Osteocyte (in vitro differentiated cells): ENCODE measurements at places on chromosomes 6 and 20. TPM values are rescaled to one million over a fixed set of nuclear protein-coding genes. Genes with fewer than 3 reads are reported as not detected.

- DNase-seq, result no peak
Observed at GRCh38 chr6:145047891-145048290, 687.4 kb downstream of the EPM2A start.

DNA sequence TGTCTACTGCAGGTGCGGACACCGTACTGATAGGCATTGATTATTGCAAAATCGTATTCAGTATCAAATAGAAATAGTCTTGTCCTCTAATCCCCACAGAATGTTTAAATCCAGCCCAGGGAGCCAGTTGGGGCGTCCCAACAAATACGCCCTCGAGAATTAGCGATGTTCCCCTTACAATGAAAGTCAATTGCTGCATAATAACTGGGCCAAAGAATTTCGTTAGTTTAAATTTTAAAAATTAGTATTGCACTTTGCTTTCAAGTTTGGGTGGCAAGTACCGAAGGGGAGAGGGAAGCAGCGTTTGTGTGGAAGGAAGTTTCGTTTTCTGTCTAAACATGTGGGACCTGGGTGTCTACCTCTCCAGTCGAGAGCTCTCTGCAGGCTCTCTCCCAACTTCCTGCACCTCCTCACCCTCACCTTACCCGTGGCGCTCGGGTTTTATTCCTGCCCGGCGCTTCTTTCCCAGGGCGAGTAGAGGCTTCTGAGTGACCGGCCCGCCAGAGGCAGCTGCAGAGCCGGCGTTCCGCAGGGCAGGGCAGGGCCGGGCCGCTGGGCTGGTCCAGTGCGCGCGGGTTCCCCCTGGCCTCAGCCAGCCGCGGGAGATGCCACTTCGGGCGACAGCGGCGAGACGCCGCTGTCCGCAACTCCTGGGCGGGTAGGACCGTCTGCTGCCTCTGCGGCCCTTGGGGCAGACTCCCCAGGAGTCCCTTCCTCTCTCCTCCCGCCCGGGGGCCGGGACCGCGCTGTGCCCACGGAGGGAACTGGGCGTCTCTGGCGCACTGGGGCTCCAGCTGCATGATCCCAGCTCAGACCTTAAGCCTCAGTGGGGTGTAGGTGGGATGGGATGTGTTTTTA lies 862 bp upstream of the TFAP2C start:
- peak; percentile 86 for DNase-seq

DNA sequence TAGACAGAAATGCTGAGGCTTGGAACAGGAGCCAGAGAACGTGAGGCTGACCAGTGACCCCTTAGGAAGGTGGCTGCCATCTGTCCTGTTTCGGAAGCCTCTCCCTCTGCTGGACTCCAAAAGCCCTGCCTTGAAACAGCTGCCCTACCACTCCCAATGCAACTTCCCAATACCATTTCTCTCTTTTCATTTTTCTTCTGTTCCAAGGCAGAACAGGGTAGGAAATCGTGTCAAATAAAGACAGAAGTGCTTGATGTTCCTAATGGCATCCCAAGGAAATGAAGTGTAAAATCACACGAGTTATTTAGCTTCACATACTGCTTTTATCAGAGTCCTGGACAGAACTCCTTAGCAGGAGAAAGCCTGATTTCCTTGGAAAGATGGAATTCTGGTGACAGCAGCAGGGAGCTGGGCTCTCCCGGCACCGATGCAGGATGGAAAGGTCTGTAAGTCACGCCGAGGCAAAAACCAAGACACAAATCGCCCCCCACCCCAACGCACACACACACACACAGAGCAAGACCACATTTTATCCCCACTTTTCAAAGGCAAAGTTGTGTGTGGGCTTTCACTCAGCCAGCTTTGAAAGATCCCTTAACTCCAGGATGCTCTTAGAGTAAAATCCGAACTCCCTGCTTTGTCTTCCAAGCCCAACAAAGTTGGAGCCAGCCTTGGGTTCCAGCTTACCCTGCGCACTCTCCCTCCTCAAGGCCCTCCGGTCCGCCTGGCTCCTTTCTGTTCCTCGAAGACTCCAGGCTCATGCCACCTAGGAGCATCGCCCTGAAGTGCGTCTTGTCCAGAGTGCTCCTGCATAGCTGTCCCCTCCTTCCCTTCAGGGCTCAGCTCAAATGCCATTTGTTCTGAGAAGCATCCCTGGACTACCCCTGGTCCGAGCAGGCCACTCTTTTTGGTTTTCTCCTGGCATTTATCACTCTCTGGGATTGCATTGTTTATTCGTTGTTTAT lies 11.6 kb upstream of the STX16 start:
- peak; percentile 44 for DNase-seq

- DNase-seq, result no peak
Observed at GRCh38 chr6:37588735-37589108, 89.0 kb upstream of the CCDC167 start.

DNA sequence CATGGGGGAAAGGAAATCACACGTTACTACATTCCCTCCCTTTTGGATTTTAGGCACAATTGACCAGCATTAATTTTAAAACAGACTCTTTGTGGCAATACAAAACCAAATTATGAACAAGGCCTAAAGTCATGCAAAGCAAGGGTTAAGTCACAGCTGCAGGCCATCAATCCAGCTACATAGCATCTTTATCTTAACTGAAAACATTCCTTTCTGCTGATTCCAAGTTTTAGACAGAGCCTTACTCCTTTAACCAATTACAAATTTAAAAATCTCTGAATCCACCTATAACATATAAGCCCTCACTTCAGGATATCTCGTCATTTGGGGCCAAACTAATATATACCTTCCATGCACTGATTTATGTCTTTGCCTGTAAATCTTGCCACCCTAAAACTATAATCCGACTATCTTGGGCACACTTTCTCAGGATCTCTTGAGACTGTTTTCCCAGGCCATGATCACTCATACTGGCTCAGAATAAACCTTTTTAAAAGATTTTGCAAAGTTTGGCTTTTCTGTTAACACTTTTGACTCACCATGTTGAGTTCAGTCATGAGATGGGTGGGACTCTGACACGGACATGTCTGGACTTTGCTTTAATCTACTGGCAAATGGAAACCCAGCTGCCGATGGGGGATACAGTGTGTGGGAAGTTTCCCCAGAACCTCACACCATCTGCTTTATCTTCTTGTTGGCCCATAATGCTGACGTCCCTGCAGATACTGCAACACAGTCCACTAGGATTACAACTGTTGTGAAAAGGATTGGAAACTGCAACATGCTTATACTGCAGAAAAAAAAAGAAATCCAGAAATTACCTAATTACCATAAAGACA lies 757.0 kb downstream of the PTPRT start:
- DNase-seq, result no peak

DNA sequence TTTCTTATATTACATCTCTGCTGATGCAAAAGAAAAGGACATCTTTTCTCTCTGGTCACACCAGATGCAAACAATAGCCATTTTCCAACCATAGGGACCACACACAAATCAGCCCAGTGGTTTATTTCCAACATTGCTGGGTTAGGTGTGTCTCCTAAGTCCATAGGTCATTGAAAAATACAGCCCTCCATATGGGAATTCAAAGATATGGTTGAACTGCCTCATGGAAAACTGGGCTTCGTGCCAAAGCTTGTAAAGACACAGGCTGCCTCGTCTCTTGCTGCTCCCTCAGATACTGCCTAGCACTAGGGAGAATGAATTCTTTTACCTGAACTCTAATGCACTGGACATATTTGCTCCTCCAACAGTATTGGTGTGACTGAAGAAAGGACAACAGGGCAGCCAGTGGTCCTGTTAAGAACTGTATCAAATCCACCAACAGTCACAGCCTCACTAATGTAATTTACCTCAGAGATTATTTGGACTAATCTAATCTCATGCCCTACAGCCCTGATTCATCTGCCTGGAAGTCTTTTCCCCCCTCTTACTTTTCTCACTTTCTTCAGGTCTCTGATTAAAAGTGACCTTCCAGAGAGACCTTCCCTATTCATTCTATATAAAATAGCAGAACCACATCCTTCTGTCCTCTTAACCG lies 48.3 kb upstream of the TBC1D32 start:
- DNase-seq, result no peak

GRCh38 chr6:110528101-110528929 lies 51.9 kb upstream of the SLC22A16 start:
- DNase-seq, result no peak

DNA sequence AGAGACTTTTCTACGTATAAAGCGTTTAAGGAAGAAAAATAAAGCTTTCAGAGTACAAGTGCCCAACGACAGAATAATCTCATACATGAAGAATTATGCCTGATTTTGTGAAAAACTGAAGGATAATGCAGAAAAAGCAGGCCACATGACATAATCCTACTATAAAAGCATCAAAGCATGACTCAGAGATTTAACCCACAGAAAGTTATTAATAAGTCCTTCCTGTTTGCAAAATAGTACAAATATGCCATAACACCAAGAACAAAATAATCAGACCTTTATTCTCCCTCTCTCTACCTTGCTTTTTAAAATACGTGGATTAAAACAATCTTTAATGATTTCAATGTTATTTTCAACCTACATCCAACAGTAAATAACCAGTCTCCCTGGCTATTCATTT lies 118.6 kb upstream of the BCLAF1 start:
- no peak for DNase-seq

- DNase-seq, result no peak
Observed at GRCh38 chr20:24102290-24102689, 113.7 kb upstream of the GGTLC1 start.

DNA sequence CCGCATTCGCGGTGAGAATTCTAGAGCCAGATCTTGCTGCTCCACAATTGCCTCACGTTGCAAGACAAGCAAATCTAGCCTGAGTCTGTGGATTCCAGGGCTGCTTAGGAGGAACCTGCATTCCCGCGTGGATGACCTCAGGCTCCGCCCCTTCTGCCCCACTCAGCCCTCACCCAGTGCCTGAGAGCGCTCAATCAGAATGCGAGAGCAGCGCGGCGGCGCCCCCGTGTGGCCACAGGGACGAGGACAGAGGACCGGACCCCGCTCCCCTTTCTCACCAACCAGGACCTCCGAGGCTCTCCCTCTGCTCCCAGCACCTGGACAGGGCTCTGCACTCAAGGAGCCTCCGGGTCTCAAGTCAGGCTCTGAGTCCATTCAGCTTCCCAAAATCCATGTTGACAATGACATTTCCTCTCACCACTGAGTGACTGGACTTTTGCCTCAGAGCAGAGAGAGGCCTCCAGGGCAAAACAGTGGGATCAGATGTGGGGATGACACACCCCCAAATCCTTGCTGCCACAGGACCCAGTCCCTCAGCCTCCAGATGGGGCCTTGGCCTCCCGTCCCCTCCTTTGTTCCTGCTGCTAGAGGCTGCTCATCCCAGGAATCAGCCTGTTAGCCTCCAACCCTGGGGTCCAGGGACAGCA lies 52.0 kb downstream of the RPP21 start:
- DNase-seq, result peak; percentile 93

- DNase-seq, result peak; percentile 38
Observed at GRCh38 chr20:21046413-21047070, 59.6 kb downstream of the LINC00237 start.

DNA sequence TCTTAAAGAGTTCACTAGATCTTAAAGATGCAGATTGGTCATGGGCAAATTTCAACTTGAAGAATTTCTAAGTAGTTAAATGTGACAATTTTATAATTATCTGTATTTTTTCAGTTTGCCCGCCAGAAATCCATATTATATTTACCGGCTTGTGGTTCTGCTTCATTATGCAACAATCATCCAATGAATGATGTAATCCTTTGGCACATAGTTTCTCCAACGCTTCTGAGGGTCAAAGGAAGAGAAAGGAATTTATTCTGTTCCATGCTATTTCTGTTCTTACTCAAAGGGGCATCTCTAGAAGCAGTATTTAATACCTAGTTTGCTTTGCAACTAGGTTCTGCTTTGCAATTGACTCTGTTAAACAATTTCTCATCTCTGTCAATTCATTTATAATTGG lies 359.3 kb upstream of the PLCB4 start:
- DNase-seq, result no peak

DNA sequence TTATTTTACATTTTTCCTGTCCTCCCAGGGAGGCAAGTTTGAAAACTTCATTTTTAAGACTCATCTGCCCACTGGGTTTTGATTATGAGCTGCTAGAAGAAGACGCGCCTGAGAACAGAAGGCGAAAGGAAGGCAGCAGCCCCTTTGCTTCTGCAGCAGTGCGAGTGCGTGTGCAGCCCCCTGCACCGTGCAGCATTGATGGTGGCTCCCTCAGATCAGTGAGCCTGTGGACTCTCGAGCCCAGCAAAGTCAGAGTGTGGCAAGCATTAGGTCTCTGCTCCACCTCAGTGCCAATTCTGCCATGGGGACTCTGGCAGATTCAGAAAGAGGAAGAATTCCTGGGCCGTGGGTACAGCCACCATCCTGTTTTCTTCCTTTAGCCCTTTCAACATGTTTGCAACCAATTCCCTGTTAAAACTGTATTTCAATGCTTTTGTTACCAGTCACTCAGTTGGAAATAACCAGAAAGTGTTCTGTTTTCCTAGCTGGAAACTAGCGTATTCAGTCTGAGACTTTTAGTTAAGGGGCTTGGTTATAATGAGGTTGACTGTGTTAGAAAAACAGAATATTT lies 134.8 kb upstream of the OGFRL1 start:
- no peak for DNase-seq

GRCh38 chr20:44089987-44090674 lies 96.9 kb downstream of the JPH2 start:
- no peak for DNase-seq

DNA sequence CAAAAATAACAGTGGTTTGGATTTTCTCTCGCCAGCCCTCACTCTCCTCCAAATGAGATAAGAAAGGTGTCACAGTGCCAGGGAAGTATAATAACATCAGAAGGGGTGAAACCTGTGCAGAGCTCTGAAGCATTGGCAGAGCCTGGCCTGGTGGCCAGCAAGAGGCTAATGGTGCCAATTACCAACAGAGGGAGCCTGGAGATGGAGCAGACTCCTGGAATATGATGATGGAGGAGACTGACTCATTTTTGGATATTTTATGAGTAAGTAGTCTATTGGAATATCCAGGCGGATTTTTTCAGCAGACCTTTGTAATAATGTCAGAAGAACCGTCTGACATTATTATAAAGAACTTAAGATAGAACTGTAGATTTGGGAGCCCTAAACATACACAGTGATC lies 442.6 kb upstream of the MARCKS start:
- no peak for DNase-seq

DNA sequence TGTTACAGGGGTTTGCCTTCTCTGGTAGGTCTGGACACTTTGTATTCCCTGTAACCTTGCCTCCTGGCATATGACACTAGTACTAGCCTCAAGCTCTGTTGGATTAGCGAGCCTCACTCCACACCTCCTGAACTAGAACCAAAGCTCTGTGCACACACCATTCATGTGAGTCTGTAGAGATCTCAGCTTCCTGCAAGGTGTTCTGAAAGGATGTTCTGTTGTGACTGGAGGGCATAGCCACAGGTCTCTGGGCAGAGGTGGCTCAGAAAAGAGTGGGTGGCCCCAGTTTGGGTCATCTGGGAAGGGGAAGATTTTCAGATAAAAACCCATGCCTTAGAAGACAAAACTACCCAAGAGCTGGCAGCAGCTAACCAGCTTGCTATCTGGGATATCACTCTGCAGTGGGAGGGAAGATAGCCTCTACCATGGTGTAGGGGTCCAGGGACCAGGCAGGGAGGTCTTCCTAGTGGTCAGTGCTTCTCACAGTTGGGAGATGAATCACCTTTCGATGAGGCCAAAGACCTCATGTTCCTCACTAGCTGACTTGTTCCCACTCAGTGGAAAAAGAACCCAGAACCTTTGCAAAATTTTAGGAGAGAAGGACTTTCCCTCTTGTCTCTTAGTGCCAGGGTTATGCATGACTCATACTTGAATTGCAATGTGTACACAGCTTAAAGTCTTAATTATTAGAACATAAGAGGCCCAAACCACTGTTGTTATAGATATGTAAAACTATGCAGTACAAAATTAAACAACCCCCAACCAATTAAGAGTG lies 41.4 kb downstream of the HLA-F start:
- peak; percentile 36 for DNase-seq

The TMEM170B gene
- 3.5 and 3.7 TPM in 2 replicates for total RNA-seq

The LAMA2 gene
- total RNA-seq, result 14.2 and 18.0 TPM in 2 replicates

The SOX18 gene
- 1.2 and 2.0 TPM in 2 replicates for total RNA-seq

The TSPO2 gene
- total RNA-seq, result not detected in 2 replicates
